ENCODE measurements at places on chromosomes 5 and 9.

- no peak for DNase-seq
These were observed 316.6 kb downstream of the TLE1 start for GRCh38 chr9:81372628-81373191.

DNA sequence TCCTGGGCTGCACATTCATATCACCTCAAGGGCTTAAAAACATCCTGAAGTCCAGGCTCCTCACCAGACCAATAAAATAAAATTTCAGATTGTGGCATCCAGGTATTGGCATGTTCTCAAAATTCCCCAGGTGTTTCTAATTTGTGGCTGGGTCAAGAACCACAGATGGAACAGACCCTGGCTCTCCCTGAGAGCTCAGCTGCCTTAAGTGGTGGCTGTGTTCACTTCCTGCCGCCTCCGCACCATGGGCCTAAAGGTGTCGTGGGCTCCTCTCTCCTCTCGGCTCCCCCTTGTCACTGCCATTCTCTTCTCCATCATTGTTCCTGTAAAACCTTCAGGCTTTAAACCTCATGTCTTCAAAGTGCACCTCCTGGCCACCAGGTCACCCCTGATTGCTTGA lies 17.8 kb upstream of the CCNJL start:
- no peak for DNase-seq

- no peak for DNase-seq
These were observed 167.4 kb upstream of the ITGA1 start for GRCh38 chr5:52620315-52620714.

- DNase-seq: no peak
These were observed 1027.0 kb upstream of the COX7C start for GRCh38 chr5:85590764-85591163.

DNA sequence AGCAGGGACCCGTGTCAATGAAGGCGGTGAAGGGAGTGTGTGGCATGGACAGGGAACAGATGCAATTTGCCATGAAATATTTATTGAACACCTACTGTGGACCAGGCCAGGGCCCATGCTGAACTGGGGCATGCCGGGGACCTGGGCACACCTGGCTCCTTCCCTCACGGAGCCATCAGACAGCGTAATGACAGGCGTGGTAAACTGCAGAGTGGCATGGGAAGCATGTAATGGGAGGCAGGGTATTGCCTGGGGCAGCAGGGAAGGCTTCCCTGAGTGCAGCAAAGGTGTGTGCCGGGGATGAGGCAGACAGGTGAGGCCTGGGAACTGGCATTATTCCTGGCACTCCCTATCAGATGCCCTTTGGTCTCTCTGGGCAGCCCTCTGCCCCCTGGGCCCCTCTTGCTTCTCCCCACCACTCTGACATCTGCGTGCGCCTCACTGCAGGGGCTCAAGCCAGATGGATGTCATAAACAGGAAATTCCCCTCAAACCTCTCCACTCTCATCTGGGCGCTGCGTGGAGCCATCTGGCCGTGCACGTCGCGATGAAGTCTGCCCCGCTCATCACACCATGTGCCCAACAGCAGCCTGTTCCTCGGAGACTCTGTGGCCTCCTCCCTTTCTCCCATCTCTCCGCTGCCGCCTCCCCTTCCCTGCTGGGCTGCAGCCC lies 67.6 kb downstream of the HMCN2 start:
- peak; percentile 53 for DNase-seq

GRCh38 chr9:131513177-131513576 lies 10.5 kb downstream of the POMT1 start:
- no peak for DNase-seq

- DNase-seq: no peak
These were observed 68.8 kb downstream of the JAKMIP2 start for GRCh38 chr5:147713550-147714295.
